ENCODE measurements at places on chromosomes 2 and 18.

DNA sequence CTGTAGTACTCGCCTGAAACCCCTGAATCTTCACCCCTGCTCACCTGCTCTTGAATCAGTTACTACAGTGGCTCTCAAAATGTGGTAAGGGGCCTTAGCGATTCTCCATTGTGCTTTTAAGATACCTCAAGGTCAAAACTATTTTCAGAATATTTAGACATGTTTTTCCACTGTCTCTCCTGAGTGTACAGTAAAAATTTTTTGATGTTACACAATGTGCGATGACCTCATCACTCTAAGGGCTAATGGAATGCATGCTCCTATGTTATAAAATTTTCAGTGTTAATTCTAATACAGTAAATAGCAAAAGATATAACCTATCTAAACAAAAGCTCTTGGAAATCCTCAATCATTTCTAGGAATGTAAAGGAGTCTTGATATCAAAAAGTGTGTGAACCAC lies 336.9 kb upstream of the PKDCC start:
- DNase-seq, result no peak

GRCh38 chr18:74229005-74229404 lies 62.8 kb downstream of the CYB5A start:
- no peak for DNase-seq

DNA sequence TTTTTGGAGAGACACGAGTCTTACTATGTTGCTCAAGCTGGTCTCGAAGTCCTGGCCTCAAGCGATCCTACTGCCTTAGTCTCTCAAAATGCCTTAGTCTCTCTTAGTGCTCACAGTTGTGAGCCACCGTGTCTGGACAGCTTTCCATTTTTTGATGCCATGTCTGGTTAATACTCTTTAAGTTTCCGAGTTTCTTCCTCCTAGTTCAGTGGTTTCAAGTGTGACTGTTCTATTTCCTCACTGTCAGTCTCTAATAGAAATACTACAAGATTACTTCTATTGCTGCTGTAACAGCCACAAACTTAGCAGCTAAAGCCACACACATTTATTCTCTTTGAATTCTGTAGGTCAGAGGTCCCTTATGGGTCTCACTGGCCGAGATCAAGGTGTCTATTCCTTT lies 125.1 kb upstream of the MGAT5 start:
- no peak for DNase-seq

DNA sequence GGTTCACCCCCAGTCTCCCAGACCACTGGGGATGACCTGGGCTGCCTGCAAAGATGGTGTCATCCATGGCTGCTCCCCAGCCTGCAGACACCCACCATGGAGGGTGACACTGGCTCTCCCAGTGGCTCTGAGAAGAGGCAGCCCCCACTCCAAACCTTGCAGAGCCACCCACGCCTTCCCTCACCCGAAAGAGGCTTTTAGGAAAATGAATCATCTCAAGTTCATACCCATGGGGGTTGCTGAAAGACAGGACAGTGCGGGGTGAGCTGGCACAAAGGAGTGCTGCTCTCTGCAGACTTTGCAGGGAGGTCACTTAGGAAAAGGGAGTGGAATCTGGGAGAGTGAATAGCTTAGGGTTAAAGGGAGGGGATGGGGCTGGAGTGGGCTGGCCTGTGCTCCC lies 36.4 kb downstream of the MPHOSPH10 start:
- no peak for DNase-seq

DNA sequence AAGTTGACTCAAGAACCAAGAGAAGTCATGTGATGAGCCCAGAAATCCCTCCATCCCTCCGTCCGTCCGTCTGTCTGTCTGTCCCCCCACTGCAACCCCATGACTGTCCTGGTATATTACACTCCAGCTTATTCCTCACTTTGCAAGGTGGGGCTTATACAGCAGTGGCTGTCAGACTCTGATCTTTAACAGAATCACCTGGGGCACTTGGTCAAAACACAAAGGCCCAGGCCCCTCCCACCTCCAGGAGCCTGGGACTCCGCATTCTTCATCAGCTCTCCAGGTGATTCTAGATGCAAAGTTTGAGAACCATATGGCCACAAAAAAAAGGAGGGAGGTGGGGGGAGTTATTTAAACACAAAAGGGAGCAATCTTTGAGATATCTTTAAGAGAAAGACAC lies 61.4 kb downstream of the MYO5B start:
- no peak for DNase-seq

- no peak for DNase-seq
Observed at GRCh38 chr2:235727174-235727573, 233.3 kb downstream of the AGAP1 start.
